AG20443 (cell line): ENCODE measurements at places on chromosomes 13 and 19.

- peak; percentile 56 for DNase-seq
These were observed 26.3 kb downstream of the TMEM255B start for GRCh38 chr13:113785051-113786010.

DNA sequence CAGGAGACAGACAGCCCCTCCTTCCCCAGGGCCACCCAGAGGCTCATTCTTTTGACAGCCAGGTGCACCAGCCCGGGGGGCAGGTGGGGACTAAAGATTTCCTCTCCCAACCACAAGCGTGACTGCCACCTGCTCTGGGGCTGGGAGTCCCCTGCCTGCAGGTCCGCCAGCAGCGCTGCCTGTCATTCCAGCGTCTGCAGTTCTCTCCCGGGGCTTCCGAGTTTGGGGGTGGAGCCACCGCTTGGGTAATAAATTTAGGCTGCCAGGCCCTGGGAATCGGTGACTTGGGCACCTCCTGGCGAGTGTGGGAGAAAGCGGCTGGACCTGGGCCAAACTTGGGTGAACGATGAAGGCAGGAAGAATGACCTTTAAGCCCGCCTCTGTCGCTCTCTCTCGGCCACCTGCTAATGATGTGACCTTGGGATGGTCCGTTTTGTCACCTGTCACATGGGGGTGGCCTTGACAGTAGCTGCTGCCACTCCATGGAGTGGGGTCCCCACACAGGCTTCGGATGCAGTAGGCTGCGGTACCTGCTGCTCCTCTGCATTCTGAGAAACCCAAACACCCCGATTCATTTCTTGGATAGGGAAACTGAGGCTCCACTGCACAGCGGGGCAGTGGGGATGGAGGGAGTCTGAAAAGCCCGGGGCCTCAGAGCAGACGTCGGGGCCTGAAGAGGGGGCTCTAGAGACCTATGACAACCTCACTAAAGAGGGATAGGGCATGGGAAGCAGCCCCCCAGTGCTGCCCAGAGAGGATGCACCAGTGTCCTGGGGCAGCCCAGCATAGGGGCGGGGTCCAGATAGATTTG is 12.8 kb downstream of the FUT6 start:
- DNase-seq = peak; percentile 45

DNA sequence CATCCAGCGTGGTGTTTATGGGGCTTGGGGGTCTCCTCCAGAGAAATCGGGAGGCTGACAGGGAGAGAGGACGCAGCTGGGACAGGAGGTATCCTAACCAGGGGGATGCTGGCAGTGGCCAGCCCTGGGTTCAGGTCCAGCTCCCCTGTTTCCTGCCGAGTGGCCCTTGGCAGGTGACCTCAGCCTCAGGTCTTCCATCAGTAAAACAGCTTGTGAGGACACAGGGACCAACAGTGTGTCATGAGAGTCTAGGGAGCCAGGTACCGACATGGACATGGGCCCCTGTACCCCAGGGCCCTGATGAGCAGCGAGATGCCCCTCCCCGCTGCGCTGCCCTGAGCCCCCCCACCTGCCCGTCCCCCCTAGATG is 19.6 kb downstream of the EVI5L start:
- DNase-seq = no peak

DNA sequence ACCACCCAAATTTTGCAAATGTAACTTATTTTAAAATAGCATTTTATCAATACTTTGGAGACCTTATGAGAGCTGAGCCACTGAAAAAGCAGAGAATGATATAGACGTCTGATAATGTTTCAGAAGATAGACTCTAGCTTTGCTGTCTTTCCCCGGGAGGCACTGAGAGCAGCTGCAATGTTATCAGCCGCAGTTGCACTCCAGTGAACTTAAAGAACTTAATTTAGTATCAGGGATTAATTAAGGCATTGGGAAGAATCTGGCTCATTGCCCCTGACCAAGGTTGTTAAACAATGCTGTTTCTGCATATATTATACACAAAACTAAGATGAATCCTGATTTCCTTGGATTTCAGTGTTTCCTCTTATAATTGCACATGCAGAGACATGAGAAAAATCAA is 75.7 kb upstream of the SGCG start:
- DNase-seq = no peak

GRCh38 chr13:20608438-20609020 is 41.6 kb downstream of the IFT88 start:
- no peak for DNase-seq
